NCI-H2029 treated with DMSO at 0.1 percent for 48 hours (cell line): ENCODE measurements at places on chromosomes 7 and 10.

DNA sequence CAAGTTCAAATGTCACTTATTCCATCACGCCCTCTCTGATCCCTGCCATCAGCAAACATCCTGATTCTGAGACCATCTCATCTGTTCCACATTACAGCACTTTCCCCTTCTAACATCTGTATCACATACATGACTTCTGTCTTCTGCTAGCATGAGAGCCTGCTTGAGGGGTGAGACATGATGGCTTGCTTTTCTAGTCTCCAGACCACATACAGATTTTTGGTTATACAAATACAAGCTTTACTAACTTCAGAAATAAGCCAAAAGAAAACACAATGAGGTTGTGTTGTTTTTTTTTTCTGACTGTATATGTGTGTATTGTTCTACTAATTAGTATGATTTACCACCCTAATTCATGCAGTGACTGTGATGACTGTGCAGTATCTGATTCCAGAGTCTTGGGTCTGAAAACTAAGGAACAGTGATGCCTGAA, 34.3 kb downstream of the NAPEPLD start:
- no peak for DNase-seq

GRCh38 chr7:39560997-39561396, 5.2 kb upstream of the YAE1 start:
- DNase-seq: no peak

GRCh38 chr7:74579800-74580685, 77.5 kb upstream of the GTF2I start:
- no peak for DNase-seq

DNA sequence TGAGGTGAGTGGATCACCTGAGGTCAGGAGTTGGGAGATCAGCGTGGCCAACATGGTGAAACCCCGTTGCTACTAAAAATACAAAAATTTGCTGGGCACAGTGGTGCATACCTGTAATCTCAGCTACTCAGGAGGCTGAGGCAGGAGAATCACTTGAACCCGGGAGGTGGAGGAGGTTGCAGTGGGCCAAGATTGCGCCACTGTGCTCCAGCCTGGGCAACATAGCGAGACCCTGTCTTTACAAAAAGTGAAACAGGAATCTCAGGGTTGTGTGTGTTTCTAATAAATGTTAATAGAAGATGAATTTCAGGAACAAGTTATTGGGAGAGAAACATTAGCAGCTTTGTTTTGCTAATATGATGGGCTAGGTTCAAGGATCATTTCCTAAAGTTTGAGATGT, 19.9 kb downstream of the PPP2R2D start:
- no peak for DNase-seq

DNA sequence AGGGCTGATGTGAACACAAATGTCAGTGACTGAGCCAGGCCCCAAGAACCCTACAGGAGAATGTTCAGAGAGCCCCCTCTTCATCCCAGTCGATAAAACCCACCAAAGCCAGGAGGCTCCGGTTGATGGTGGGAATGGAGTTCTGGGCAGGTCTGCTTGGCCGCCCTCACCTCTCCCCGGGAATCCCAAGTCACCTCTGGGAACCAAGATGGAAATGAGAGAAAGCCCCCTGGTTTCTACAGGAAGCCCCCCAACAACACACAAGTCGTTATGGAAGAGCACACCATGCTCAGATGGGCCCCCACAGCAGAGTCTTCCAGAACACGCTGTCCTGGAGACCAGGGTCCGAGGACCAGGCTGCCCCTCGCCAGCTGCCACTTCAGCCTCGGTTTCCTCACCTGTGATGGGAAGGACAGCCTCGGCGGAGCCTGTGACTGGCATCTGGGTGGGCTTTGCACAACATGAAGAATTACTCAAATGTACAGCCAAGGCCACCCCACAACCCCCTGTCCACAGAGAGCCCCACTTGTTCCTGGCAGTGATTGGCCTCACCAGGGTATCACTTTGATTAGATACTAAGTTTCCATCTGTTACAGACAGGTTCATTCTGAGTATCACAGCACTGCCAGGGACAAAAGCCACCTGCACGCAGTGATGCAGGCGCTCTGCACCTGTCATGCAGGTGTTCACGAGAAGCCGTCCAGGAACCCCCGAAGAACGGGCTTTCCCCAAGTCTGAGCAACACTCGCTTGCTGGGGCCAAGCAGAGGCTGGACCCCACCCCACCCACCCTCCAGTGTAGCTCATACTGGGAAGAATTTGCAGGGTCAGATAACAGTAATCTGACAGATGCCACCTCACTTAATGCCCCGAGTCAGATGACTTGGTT, 57.6 kb downstream of the MKI67 start:
- DNase-seq: no peak

DNA sequence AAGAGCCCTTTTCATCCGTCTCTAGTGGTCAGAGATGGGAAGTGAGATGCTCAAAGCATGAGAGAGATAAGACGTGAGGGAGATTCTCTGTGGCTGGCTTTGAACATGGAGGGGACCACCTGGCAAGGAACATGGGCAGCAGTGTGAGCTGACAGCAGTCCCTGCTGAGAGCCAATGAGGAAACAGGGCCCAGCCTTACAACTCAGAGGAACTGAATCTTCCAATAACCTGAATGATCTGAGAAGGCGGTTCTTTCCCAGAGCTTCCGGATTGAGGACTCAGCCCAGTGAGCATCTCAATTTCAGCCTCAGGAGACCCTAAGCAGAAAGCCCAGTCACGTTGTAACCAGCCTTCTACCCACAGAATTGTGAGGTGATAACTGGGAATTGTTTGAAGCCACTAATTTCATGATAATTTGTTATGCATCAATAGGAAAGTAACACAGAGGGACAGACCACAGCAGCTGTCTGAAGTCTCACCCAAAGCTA, 33.9 kb upstream of the IKZF1 start:
- DNase-seq: no peak

DNA sequence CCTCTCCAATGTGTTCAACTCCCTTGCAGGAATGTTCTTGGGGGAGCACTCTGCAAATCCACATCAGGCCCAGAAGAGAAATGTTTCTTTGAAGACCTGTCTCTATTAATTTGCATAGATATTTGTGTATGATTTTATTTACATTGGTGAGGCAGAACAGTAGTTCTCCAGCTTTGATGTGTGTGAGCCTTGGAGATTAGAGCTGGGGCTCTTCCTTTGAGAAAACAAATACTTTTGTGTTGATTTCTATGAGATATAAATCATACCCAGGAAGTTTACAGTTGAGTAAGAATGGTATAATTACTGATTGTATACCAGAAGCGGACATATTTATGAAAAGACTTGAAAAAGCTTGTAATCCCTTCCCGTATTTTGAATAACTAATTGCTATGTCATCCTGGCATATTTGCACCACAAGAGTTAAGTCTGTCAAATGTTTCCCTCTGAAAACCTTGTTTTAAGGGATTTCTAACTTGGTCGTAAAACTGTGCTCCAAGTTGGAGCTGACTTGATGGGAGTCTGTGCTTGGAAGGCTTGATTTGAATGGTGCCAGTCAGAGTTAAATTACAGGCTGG, 468.5 kb downstream of the LRMDA start:
- no peak for DNase-seq

DNA sequence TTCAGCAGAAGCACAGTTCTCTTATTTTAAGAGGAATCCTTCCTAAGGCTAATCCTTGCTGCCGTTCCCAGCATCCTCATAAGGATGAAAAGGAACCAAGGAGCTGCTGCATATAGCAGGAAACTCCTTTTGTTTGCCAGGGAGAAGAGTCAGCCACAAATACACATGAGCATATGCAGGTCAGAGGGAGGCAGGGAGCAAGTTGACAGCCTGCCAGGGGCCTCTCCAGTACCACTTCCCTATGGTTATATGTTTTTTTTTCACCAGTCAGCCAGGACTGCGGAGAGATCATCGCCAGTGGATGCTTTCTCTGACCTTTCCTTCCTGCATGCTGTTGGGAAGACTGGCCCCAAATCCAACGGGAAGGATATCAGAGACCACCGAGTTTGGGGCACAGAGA, 39.8 kb downstream of the SLC35B4 start:
- peak; percentile 35 for DNase-seq

DNA sequence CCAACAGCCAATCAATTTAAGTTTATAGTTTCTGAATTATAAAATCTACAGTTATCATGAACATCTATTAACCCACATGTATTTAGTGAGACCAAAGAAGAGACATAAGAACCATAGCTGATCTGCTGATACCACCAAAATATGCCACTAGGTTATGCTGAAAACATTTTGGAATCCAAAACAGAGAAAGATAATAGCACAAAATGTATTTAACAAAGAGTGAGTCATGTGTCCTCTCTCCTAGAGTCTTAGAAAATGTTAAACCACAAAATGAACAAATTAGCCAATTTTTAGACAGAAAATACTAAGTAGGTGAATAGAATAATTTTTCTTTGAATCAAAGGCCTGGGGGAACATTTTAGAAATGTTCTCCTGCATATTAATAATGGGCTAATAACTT, 527.5 kb downstream of the GPAM start:
- no peak for DNase-seq

DNA sequence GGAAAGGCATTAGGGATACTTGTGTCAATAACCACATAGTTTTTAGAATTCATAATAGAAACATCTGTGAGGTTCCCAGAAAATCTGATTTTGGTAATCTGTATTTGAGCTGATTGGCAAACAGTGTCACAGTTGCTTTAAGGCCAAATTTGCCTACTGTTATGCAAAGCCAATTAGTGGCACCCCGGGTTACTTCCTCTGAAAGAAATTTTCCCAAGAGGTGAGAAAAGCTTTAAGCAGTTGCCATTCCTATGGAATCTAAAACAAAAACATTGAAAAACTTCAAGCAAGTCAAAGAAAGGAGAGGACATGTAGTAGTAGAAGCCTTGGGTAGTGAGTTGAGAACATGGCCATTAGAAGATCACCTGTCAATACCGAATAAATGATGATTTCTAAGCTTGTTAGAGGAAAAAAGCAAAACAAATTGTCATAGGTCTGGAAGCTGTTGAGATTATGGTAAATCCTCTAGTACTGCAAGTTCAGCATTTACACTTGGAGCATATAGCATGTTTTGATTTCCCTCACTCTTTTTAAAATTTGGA, 176.8 kb downstream of the TWIST1 start:
- no peak for DNase-seq

- DNase-seq: peak; percentile 80
Measured at GRCh38 chr7:90605055-90605454, 8.9 kb downstream of the CDK14 start.

DNA sequence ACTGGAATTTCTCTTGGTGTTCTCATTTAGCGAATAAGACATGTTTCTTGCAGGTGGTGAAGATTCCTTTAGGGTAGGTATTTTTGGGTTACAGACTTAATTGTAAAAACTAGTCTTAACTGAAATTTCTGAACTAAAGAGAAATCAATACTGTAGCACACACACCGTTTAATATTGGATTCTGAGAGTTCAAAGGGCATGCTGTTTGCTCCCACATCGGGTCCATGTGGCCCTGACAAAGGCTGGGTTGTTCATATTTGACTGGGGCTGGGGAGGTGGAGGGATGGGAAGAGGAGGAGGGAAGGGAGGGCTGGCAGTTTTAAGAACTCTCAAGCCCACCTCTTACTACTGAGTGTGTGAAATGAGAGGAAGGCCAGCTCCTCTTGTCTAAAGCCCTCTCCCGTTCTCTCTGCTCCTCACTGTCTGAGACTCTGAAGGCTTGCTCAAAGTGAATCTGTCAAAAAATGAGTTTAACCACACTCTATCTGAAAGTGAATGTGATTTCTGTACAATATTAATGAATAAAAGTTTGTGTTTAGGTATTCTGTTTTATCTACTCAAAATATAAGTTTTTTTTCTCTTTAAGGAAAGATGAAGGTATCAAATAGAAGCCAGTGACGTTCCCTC, 40.0 kb upstream of the RHEB start:
- no peak for DNase-seq

GRCh38 chr10:71921324-71922027, 42.7 kb upstream of the CHST3 start:
- DNase-seq: no peak

DNA sequence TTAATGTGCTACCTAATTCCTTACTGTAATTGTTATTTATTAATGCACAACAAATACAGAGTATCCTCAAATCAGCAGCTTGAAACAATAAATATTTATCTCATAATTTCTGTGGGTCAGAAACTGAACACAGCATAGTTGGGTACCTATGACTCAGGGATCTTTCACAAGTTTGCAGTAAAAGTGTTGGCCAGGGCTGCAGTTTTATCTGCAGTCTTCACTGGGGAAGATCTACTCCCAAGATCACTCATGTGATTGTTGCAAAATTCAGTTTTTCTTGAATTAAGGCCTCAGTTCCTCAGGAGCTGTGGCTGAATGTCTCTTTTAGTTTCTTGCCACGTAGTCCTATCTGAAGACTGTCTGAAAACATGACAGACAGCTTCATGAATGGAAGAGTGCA, 237.8 kb downstream of the ZWINT start:
- DNase-seq: no peak

DNA sequence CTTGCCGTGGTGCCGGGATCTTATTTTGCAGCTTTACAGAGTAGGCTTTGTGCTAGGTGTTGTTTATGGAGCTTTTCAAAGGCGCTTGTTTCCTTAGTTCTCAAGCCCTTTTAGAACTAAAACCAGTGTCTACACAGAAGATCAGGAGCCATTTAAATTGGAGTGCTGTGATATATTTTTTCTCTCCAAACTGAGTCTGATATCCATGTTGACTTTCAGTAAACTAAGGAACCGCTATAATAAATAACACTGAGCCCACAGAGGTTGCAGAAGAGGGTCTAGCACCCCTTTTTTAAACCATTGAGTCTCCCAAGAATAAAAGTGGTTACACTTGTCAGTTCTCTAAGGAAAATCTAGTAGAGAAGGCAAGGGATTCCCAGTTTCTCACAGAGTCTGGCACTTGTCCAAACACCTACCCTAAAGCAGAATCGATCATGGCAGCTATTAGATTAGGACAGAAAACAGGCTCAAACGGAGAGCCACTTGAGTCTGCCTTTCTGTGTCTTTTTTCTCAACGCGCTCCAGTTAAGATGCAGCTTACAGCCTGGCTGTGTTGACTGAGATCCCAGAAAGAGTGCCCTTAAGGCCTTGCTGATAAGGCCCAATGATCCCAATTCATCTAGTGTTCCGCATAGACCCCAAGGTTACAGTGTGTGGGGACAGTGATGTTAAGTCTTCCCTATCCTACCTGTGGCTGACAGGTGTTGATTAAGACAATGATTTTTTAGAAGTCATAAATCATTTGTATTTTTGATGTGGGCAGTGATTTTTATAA, 804 bp downstream of the TMEM106B start:
- peak; percentile 72 for DNase-seq

DNA sequence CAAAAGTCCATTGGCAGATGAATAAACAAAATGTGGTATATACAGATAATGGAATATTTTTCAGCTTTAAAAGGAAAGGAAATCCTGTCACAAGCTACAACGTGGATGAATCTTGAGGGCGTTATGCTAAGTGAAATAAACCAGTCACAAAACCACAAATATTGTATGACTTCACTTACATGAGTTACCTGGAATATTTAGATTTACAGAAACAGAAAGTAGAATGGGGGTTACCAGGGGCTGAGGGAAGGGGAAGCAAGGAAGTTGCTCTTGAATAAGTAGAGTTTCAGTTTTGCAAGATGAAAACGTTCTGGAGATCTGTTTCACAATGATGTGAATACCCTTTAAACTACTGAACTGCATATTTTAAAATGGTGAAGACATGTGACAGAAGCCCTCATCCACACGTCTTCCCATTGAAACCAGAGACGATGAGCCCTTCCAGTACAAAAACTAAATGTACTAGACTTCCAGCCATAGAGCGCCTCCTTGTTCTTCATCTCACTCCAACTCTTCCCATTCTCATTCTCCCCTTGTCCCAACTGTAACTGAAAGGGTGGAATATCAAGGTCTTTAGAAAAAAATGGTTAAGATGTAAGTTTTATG, 62.4 kb downstream of the MICU1 start:
- DNase-seq: no peak

- DNase-seq: no peak
Measured at GRCh38 chr10:113442336-113442735, 110.5 kb upstream of the HABP2 start.

- DNase-seq: no peak
Measured at GRCh38 chr7:76281006-76281705, 21.3 kb upstream of the HSPB1 start.
